Stimulated activated CD8-positive, alpha-beta memory T cell treated with anti-CD3 and anti-CD28 coated beads, Interleukin-15, amount 100 ng/mL, for 4 hours (primary cell): ENCODE measurements at places on chromosomes 2 and 18.

- DNase-seq = no peak
Measured at GRCh38 chr2:166240387-166241313, 112.8 kb upstream of the SCN1A start.

GRCh38 chr2:16112972-16113560, 172.7 kb downstream of the MYCN start:
- no peak for DNase-seq

DNA sequence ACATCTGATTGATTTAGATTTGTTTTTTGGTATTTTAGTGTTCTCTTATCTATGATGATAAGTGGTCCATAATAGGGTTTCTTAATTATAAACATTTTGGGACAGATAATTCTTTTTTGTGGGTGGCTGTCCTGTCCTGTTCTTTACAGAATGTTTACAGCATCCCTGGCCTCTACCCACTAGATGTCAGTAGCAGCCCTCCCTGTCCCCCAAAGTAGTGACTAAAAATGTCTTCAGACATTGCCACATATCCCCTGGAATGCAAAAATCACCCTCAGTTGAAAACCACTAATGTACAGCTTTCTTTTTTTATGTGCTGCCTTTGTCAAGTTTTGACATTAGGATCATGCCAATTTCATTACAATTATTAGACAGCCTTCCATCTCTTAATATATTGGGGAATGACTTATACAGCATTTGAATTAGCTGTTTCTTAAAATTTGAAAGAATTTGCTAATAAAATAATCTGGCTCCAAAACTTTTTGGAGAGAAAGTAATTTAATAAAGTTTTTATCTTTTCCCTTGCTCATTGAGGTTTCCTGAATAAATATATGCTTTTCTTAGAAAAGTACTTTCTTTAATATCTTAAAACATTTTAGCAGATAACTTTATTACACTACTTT, 19.5 kb downstream of the WIPF1 start:
- peak; percentile 32 for DNase-seq

- DNase-seq = no peak
Measured at GRCh38 chr2:134507697-134508096, 211.1 kb downstream of the TMEM163 start.

DNA sequence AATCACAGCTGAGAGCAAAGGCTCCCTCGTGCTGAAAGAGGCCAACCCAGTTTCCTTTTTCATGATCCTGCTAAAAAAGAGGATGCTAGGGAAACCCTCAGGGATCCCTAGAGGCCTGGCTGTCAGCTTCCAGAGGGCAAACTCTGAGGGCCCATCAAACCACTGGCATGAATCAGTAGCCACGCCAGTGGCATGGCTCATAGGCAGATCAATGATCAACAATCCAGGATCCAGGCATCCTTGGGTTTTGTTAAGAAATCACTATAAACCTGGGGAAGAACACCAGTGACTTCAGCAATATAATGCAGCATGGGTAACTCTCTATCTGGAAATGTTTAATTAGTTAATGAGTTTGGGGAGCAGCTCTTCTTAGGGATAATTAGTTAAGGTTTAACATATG, 286.5 kb downstream of the C1D start:
- no peak for DNase-seq

GRCh38 chr2:119293254-119293653, 69.6 kb downstream of the STEAP3 start:
- no peak for DNase-seq

DNA sequence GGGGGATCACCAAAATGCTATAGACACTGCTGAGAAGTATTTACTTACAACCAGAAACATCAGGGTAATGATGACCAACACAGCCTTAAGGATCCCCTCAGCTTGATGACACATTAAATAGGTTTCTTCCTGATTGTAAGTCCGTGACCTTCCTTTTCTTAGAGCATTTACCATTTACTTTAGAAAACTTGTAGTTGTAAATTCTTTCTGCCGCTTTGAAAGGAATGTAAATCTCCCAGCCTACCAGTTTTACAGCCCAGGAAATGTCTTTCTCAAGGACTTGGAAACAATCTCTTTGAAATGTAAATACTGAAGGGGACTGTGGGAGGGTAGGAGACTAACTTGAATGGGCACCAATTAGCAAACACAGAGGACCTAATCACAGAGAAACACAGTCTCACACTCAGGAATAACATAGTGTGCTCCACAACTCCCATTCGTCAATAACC, 278.6 kb downstream of the DSC3 start:
- DNase-seq = no peak

DNA sequence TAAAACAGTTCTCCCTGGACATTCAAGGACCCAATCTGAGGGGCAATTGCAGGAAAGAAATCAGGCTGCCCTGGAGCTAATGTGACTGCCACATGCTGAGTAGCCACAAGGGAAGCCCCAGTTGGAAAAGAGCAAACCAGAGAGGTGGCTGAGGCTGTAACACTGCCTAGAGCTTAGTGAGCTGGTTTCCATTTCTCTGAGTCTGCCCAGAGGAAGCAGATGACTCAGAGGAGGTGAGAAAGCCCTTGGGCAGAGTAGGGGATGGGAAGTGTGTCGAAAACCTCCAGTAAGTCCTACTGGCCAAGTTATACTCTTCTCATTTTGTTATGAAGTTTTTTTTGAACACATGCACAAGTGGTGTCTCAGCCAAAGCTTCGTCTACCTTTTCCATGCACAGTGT, 753.0 kb downstream of the CNTNAP5 start:
- no peak for DNase-seq

DNA sequence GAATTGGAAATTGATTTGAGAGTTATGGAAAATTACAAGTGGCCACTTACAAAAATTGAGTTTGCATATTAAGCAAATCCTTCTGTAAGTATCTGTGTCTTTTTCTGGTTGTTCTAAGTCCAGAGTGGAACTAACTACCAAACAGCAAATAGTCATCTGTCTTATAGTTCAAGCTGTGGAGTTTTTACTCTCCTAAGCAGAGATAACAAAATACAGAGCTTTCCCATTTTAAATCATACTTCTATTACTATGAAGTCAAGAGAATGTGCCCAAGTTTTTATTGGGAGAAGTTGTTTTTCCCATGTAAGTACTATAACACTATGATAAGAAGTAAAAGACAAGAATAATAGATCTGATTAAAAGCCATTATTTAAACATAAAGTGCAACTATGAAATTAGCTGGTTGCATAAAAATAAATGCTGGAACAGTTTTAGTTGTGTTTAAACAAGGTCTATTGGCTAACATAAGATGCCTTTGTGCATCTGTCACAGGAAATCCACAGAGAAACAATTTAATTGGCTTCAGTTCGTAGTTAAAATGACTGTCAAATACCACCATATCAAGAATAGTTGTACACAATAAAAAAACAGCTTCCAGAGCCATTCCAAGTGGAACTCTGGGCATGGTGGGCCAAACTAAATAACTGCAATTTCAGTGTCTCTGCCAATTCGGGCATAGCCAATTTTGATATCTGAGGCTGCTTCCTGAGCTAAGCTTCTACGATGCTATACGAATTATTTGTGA, 1467.4 kb upstream of the NXPH2 start:
- DNase-seq = no peak

DNA sequence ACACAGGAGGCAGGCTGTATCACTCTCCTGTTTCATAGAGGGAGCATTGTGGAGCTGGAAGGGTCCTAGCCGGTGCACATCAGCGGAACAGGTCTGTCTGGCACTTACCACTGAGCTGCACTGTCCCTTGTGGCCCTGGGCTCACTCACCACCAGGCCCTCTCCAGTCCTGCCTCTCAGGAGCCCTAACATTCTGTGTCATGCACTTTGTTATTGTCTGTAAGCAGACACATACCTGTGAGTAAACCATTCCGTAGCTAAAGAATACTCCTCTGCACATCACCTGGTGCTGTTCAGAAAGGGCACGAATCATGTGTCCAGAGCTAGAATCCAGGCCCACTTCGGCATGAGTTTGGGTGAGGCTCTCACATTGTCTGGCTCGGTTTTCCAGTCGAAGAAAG, 93.6 kb downstream of the CRIM1 start:
- DNase-seq = no peak

GRCh38 chr18:24026457-24026856, 11.9 kb downstream of the TTC39C start:
- DNase-seq = no peak

- no peak for DNase-seq
Measured at GRCh38 chr2:203453858-203454451, 81.1 kb downstream of the RAPH1 start.

- no peak for DNase-seq
Measured at GRCh38 chr2:17540813-17541530, 476 bp downstream of the VSNL1 start.

DNA sequence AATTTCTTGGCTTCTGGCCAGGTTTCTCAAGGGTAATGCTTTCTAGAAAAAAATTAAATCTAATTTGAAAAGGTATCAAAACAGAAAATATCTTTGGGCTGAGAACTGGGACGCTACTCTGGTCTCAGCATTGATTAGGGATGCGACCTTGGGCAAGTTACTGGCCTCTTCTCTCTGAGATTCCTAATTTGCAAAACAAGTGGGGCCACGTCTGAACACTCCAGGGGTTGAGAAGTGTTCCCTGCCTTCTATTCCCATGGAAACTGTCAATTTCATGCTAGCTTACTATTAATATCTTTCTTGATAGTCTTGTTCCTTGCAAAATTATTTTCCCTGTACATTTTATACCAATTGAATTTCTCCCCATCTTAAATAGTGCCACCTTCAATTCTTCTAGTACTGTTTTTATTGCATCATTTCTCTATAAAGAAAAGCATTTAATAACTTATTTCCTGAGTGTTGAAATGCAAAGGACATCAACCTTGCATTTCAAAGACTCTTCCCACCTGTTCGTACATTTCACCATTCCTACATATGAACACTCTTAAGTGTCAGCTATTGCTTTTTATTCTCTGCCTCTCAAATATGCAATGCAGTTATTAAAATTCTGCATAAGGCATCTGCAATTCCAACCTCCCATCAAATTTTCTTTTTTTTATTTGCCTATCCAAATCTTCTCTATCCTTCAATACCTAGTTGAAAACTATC, 118.3 kb upstream of the DSEL start:
- DNase-seq = no peak

DNA sequence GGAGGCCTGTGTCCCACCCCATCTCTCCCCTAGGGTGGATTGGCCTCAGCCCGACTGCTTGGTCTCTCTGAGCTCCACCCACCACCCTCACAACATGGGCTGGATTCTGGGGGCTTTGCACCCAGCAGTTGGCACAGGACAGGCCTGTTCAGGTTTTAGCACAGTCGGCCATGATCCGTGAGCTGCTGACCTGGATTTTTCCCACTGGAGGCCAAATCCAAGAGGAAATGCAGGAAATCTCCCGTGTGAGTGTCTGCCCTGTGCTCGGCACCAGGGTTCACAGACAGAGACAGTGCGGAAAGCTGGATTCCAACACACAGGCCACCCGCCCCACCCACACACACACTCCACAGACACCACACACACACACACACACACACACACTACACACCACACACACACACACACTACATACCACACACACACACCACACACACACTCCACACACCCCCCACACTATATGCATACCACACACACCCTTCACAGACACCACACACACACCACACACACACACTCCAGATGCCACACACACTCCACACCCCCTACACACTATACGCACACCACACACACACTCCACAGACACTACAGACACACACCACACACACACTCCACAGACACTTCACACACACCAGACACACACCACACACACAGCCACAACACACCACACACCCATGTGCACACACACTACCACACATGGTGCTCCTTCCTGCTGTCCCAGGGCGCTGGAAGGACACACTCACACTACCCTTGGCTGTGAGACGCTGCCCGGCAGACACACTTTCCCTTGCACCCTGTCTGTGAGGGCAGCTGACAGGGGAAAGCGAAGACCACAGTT, 14.1 kb downstream of the MBP start:
- no peak for DNase-seq

DNA sequence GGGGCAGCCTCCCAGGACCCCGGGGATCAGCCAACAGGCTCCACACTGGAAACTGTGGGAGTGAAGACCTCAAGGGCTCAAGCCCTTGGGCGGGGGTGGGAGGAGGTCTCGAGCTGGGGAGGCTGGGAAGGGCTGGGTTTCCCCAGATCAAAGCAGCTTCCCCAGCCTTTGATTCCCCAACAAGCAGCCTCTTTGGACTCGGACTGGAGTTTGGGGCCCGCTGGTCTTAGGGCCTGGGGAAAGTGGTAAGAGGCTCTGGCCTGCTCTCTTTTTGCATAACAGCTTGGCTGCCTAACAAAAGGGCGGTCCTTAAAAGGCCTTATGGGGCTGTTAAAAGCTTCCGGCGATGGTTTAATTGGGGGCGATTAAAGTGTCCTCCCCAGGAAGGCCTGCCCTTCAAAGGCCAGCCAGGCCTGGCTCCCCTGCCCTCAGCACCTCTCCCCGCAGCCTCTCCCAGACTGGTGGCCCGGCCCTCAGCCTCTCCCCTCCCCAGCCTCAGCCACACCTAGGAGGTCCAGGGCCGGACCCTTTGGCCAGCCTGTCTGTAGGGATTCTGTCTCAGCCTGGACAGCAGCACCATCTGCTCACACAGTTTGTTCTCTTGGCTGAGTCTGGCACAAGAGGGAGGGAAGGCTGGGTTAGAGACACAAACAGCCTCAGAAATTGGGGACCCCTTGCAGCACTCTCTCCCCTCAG, 39.6 kb downstream of the ZFP36L2 start:
- no peak for DNase-seq

GRCh38 chr2:180463608-180464007, 456.5 kb upstream of the CWC22 start:
- DNase-seq = no peak

DNA sequence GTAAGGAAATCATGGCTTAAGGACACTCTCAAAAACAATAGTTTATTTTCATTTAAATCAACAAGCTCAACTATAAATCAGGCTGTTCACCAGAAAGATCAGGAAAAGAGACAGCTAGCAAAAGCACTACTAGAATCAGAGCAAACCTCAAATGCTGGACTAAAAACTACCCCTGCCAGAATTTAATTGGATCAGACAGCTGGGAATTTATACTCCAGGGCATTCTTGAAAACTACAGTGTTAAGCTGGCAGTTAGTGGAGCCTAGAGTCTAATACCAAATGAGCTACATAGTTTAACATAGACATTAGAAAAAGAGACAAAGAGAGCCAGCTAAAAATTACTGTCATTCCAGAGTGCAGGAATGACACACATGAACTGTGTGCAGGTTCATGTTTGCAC, 1016.4 kb upstream of the CRIM1 start:
- DNase-seq = no peak

- no peak for DNase-seq
Measured at GRCh38 chr2:48417856-48418838, 111.8 kb upstream of the STON1 start.

GRCh38 chr2:68411397-68412126, 46.5 kb downstream of the PLEK start:
- DNase-seq = no peak

- DNase-seq = no peak
Measured at GRCh38 chr2:52918551-52918950, 849.1 kb upstream of the CHAC2 start.

GRCh38 chr18:34631093-34631966, 78.8 kb upstream of the DTNA start:
- DNase-seq = no peak

DNA sequence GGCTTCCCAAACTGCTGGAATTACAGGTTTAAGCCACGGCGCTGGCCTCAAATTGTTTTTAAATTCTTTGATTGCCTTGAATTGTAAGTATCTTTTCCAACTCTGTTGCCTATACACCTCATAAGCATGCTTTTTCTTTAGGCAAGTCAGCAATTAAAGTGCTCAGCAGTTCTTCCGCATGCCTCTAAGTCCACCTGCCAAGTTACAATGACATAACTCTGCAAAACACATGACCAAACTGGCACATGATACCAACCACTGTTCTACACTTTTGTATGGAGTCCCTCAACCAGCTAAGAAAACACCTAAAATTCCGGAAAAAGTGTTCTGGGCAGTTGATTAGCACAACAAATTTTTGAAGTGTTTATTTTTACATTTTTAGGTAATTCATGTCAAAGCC, 5.1 kb downstream of the TXNL4A start:
- no peak for DNase-seq
